Activated T-cell treated with anti-CD3 and anti-CD28 coated beads, Interleukin-2, amount 50 U/mL, for 1 hour (primary cell): ENCODE measurements at places on chromosomes 4 and X.

DNA sequence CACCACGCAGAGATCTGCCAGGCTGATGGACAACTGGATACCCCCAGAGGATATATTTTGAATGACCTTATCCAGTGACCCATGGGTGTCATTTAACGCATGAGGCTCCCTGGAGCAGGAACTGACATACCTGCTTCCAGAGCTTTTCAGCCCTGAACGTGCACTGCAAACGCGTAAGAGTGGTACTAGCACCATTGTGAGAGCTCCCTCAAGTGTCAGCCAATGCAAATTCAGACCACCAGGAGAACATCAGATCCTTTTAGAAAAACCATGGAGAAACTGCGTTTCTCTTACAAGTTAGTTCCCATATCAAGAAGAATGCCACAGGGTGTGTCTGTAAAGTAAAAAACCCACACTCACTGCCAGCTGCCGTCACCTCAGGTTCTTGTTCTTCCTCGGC is 7.3 kb downstream of the TREX2 start:
- DNase-seq: no peak

DNA sequence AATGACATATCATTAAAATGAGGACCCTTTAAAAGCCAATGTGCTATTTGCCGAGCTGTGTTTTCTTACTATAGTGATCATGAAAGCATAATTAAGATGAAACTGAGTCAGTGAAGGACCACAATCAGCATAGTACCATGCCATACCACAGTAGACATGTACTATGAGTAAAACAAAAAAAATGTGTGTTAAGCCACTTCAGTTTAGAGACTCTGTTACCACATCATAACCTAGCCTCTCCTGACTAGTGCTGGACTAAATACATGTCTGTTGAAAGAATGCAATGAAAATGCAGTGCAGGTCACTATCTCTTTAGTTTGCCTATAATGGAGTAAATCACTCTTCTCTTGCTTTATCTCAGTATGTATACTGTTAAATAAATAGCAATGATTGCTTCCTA is 12.3 kb upstream of the DDX53 start:
- DNase-seq: no peak

GRCh38 chrX:30781711-30782444 is 107.2 kb downstream of the TAB3 start:
- DNase-seq: no peak

GRCh38 chrX:17369309-17369708 is 5.7 kb upstream of the NHS start:
- no peak for DNase-seq

- no peak for DNase-seq
Observed at GRCh38 chr4:127988638-127989037, 23.4 kb downstream of the ABHD18 start.

DNA sequence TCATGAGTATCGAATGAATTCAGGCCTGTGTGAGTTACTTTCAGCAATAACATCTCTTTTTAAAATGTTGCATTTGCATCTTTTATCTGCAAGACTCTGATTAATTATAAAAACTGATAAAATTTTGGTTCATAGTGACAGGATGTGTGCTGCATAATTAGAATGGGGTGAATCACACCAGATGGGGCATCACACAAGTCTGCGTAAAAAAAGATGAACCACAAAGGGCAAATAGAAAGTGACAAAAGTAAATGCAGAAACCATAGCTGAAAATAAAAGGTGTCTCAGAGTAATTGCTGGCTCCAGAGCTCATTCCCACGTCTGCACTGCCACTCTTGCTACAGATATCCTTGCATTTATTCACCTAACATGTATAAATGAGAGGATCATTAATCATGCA is 131.1 kb downstream of the HS3ST1 start:
- DNase-seq: no peak

DNA sequence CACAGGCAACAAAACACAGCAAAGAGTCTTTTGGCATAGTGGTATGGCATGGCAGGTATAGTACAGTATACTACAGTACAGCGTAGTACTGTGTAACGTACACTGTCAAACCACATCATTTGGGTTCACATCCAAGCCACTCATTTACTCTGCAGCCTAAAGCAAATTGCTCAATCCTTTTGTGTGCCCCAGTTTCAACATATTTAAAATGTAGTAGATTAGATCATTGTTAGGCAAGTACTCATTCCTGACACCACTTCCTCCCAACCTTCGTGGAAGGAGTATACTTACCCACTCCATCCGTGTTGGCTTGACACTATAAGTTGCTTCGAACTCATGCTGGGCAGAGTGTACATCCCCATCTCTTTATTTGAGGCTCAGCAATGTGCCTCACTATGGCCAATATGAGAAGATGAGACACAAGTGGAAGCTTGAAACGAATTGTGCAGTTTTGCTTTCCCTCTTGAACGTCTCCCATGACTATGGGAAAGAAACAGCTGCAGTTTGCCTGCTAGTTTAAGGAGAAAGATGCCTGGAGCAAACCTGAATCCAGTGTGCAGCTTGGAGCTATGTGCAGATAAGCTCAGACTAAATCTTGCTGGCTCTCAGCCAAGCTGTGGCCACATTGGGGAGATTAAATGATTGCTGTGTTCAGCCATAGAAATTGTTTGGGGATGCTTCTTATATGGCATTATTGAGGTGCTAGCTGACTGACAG is 85.7 kb upstream of the TBL1X start:
- no peak for DNase-seq

DNA sequence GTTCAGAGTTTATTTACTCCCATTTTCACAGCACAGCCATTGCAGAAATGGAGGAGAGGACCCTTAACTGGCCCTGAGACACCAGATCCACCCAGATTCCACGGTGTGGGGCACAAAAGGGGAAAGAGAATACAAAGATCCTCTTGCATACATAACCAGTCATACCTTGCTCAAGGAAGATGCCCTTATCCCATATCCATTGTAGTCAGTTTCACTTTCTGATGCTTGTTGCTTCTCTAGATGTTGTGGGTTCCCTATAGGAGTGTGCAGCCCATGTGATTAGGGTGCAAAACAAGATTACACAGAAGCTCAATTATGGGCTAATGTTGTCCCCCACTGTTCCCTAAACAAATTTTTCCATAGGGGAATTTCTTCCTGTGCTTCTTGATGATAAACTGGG is 1309.0 kb upstream of the PABPC4L start:
- DNase-seq: no peak

- DNase-seq: no peak
Observed at GRCh38 chr4:121875652-121876051, 5.4 kb upstream of the BBS7 start.
